Stimulated activated CD4-positive, alpha-beta T cell treated with anti-CD3 and anti-CD28 coated beads, Interleukin-15, amount 100 ng/mL, for 48 hours (primary cell): ENCODE measurements at places on chromosomes 1 and 21.

DNA sequence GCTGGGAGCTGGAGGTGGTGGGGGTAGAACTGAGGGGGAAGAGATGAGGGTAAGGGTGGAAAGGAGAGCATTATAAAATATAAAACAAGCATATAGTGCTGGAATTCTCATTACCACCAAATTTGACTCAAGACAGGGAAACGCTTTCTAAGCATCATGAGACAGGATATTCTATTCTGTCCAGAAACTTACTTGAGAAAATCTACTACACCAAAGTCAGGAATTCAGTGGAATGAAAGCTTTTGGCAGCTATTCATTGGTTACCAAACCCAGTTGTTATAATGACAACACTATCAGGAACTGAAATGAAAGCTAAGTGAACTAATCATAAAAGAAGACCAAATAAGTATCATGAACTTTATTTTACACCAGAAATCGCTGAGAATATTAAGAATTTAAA, 14.5 kb downstream of the AIDA start:
- DNase-seq: no peak

DNA sequence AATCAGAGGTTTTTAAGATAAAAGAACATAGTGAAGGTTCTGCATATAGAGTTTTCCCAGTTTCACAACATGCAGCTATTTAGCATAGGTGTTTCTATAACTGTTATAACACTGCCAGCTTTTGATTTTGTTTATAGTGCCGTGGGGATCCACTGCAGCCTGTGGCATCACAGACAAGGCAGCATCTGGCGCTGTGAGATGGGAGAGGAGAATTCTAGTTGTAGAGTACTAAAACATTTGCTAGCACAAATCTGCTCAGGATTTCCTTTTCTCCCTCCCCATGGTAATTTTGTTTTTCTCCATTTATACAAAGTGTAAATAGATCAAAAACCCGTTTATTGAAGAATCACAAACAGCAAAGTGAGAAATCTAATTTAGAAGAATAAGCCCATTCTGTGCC, 482.8 kb upstream of the NCAM2 start:
- no peak for DNase-seq

DNA sequence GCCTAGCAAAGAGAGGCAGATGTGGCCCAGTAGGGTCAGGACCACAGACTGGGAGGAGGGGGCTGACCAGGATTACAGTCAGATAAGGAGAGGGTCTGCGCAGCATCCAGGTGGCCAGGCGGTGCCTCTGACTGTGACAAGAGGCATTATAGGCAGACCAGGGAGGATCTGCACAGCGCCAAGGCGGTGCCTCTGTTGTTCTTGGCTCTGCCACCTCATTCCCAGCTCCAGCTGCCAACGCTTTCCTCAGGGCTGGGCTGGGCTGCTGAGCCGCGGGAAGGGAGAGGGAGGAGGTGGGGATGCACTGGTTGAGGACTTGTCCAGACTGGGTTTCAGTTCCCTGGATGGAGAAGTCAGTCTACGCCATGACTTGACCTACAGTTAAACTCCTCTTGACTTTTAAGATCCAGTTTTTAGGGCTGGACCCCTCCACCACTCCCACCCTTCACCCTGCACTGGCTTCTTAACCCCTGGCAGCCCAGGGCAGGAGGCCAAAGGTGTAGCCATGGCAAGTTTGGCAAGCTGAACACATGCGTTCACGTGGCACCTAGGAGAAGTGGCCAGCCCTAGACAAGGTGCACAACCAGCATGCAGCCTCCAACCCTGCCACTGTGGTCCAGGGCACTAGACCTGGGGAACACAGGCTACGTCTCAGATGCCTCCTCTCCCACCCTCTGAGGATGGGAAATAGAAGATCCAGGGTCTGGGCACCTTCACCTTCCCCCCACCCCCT, 4.5 kb upstream of the CRABP2 start:
- DNase-seq: no peak

- DNase-seq: no peak
Observed at GRCh38 chr1:115648717-115649691, 7.2 kb downstream of the VANGL1 start.

DNA sequence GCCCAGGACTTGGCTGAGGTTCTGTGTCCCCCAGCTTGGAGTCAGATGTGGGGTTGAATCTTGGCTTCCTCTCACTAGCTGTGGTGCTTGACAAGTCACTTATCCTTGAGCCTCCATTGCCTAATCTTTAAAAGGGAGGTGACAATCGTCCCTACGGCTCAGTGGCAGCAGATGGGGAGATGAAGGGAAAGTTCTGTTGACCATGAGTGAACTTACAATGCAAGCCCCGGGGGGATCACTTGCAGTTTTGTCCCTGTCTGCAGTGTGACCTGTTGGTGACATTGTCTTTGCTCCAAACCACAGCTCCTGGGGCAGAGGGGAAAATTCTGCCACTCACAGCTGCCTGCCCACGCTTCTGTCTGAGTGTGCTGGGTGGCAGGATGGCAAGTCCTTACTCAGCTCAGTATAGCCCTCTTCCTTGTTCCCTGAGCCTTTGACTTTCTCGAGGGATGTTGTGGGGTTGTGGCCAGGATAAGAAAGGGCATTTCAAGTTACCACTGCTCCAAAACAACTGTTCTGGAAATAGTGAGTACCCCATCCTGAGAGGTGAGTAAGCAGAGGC, 1.7 kb downstream of the PCSK9 start:
- DNase-seq: no peak

DNA sequence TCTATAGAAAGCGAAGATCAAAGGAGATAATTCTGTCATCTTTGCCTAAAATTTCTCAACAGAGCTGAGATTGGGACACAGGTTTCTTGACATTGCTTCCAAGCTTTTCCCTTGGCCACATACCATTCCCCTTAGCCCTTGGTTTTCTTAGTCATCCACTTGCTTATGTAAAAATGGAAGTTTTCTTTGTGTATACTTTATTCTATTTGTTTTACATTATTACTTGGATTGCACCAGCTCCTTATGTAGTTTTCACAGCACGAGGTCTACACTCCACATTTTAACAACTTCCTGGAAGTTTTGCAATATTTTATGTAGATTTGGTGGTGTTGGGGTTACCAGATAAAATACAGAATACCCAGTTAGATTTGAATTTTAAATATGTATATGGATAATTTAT, 129.8 kb downstream of the PLA2G4A start:
- no peak for DNase-seq

- no peak for DNase-seq
Observed at GRCh38 chr1:164756741-164757140, 197.8 kb downstream of the PBX1 start.

DNA sequence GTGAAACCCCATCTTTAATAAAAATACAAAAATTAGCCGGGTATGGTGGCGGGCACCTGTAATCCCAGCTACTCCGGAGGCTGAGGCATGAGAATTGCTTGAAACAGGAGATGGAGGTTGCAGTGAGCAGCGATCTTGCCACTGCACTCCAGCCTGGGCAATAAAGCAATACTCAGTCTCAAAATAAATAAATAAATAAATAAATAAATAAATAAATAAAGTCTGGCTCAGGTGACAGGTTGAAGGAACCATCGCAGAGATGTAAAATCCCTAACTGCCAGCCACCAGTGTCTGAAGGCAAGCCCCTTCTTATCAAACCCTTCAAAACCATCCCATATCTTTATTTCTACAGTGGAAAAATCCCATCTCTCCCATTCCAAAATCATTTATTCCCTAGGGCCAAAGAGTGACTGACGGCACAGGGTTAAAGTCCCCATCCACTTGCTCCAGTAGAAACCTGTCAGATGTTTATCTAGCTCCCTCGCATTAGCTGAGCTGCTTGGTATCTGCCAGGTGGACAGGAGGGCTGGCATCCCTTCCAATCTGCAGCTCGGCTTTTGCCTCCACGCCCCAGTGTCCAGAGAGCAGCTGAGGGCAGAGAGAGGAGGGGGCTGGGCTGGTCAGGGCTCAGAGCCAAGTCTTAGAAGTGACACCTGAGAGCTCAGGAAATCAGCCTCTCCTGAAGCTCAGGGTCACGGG, 5.0 kb downstream of the CSRP1 start:
- no peak for DNase-seq

GRCh38 chr1:234044079-234044478, 139.6 kb downstream of the SLC35F3 start:
- no peak for DNase-seq

DNA sequence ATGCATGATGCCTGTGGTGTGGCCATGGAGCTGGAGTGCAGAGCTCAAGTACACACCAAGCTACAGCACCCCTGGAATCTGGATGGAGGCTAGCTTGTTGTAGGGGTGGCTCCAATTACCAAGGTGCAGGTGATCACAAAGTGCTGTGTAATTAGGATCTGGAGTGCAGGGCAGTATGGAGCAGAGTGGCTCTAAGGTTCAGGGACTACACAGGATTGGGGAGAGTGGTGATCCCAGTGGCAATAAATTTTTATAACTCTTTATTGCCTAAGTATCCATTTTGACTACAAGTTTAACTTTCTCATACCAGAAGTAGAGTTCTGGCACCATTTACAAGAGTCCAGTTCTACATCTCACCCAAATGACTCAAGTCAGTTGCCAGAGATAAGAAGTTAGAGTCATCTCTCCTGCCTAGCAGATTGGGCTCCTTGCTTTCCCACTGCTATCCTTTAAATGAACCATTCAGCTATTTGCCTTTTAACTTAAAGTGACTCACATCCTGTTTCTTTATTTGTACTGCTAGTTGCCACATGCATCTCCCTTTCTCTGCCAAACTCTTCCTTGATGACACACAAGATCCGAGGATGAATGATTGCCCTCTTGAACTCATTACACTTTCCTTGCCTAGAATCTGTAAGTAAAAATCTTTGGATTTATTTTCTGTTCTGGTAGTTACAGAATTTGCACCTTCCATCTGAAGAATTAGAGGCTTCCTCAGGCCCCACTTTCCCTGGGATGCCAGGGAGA, 427.2 kb downstream of the KCNT2 start:
- no peak for DNase-seq

- no peak for DNase-seq
Observed at GRCh38 chr1:211928290-211928801, 97.8 kb upstream of the LPGAT1 start.

GRCh38 chr1:10530281-10530740, 55.6 kb downstream of the PEX14 start:
- no peak for DNase-seq

DNA sequence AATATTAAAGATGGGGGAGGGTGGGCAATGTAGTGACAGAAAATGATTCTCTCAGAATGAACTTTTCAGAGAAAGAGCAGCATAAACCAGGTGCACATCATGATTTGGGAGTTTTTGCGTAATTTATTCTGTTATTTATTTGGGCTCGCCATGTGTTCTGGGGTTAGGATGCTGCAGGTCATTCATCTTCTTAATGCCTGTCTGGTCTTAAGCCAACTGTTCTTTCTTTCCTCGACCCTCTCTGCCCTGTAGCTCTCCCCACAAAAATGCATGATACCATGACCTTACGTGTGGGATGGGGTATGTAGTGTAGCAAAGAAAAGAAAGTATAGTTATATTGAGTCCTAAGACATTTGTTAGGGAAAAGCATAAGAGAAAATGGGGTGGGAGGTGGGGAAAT, 12.3 kb upstream of the TARS2 start:
- no peak for DNase-seq

GRCh38 chr1:97314685-97315084, 593.1 kb downstream of the PTBP2 start:
- DNase-seq: no peak

DNA sequence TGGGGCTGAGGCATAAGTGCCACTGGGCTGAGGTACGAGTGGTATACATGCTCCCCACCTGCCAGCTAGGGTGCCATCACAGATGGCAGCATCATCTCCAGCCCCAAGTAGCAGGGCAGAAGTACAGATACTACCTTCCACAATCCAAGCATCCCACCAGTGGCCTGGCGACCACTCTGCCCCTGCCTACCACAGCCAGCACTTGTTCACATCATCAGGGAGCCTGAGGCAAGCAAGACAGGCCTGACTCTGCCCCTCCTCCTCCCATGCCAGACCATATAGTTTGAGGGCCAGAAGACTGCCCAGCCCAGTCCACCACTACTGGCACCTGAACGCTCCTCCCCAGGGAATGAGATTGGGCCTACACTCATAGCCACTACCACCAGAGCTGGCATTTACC, 84.6 kb downstream of the SPATA6 start:
- no peak for DNase-seq

- DNase-seq: no peak
Observed at GRCh38 chr1:223256034-223256433, 107.9 kb downstream of the SUSD4 start.

DNA sequence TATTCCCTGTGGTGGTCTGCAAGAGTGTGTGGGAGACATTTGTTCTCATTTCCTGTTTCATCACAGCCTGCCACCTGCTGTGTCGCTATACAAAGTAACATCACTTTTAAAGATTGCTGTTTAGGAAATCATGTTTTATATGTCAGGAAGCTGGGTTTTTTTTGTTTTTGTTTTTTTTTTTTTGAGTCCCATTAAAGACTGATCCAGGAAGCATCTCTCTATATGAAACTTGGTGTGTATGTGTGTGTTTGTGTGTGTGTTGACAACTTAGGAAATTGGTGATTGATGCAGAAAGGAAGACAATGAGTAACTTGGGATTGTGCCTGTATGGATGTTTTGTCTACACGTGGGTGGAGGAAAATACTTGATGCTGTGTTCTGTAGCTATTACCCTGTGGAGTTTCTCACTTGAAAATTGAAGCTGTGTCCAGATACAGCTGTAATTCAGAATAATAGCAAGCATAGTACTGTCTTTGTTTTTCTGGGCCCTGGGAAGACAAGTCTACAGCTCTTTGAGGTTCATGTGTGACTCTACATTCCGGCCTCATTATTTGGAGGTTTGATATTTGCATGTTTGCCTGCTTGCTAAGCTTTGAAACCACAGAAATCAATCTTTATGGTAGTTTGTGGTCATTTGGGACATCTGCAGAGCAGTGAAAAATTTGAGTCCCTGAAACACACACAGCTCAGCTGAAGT, 47.9 kb downstream of the LAMC1 start:
- DNase-seq: no peak

GRCh38 chr1:39802496-39803260, 14.0 kb upstream of the BMP8B start:
- DNase-seq: no peak

DNA sequence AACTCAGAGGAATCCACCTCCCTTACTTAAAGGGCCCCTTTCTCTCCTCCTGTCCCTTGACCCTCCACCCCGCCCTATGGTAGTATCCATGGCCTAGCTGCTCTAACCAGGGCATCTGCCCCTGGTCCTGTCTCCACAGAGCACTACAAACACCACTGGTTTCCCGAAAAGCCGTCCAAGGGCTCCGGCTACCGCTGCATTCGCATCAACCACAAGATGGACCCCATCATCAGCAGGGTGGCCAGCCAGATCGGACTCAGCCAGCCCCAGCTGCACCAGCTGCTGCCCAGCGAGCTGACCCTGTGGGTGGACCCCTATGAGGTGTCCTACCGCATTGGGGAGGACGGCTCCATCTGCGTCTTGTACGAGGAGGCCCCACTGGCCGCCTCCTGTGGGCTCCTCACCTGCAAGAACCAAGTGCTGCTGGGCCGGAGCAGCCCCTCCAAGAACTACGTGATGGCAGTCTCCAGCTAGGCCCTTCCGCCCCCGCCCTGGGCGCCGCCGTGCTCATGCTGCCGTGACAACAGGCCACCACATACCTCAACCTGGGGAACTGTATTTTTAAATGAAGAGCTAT, 1.7 kb downstream of the BTG2 start:
- DNase-seq: no peak
